HepG2 (cell line): ENCODE measurements at places on chromosomes 3 and 15.

DNA sequence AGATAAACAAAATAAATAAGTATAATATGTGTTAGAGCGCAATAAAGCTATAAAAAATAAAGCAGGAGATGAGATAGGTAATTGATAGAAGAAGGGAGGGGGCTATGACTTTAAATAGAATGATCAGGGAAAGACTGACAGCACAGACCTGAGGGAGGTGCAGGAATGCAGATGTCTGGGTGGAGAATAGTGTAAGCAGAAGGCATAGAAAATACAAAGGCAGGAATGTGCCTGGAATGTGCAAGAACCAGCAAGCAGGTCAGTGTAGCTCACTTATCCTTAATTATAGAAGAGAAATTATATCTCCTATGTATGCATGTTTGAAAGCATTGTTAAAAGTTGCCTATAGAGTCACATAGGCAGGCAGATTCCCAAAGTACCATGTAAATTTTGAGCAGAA lies 239.4 kb upstream of the SOX14 start:
- no peak for DNase-seq
- H3K4me1 ChIP-seq = no peaks in the 10 kb centered on the region
- no peak overlapping the region for H3K4me3 ChIP-seq
- no peaks in the 10 kb centered on the region for H3K27me3 ChIP-seq
- H3K27ac ChIP-seq = no peak overlapping the region

DNA sequence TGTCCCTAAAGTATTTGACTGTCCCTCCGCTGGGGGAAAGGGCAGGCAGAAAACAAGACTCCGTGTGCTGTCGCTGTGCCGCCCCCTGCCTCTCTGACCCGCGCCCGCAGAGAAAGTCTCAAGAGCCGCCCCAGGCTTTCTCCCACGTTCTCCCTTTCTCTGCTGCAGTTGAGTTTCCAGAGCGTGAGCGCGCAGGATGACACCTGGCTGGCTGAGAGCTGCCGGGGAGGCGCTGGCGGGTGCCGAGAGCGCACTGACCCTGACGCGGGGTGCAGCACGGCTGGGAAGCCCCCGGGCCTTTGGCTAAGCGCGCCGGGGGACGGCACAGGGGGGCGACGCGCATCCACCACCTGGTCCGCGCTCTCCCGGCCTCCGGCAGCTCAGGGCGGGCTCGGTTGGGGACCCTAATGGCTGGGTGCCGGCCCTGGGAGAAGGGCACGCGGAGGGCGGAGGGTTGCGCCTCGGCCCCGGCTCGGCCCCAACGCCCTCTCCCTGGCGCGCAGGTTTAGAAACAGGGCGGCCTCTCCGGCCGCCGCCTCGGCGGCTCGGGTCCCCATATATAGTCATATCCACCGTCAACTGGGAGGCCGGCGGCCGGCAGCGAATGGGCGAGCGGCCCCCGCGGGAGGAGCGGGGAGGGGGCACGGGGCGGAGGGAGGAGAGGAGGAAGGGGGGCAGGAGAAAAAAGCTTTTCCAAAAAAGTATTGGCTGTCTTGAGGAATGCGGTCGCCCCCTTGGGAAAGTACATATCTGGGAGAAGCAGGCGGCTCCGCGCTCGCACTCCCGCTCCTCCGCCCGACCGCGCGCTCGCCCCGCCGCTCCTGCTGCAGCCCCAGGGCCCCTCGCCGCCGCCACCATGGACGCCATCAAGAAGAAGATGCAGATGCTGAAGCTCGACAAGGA lies at the start of gene TPM1:
TPM1 (plus strand) TSS at position 774 of the 903 bp plus-strand sequence; CDS start at position 857, 83 bp downstream.
- no peaks in the 10 kb centered on the region for H3K27me3 ChIP-seq
- no peaks in the 10 kb centered on the region for H3K36me3 ChIP-seq
- peak within 1 kb of the TSS; percentile 49 for H3K27ac ChIP-seq
- peak within 1 kb of the TSS; percentile 92 for H3K4me3 ChIP-seq

DNA sequence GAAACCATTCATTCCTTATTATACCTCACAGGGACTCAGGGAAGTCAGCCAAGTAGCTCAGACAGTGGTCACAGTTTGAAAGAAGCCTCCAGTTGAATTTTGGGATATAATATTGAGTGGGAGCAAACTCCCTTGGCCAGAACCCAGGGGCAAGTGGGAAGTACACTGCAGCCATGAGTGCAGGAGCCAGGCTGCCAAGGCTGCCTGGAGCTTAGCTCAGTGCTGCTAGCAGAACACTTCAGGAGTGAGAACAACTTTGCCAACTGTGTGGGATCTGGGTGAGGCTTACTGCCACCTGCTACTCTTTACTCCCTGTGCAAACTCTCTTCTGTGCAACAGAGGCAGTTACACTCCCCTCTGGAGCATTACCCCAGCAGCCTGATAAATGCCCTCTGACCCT lies 4.6 kb downstream of the OR5K3 start:
- no peaks in the 10 kb centered on the region for H3K27me3 ChIP-seq
- H3K4me1 ChIP-seq = no peaks in the 10 kb centered on the region
- no peak overlapping the region for H3K27ac ChIP-seq

- DNase-seq = no peak
- no peak overlapping the region for H3K27ac ChIP-seq
- H3K4me3 ChIP-seq = no peak overlapping the region
These were observed 49.7 kb upstream of the ATOSA start for GRCh38 chr15:52728899-52729298.

GRCh38 chr3:193134856-193135255 lies 106.2 kb upstream of the PLAAT1 start:
- no peaks in the 10 kb centered on the region for H3K36me3 ChIP-seq
- H3K4me1 ChIP-seq = no peaks in the 10 kb centered on the region
- H3K27ac ChIP-seq = no peak overlapping the region
- H3K27me3 ChIP-seq = no peaks in the 10 kb centered on the region
- DNase-seq = no peak
- H3K4me3 ChIP-seq = no peak overlapping the region

GRCh38 chr3:28118087-28118486 lies 123.3 kb upstream of the CMC1 start:
- H3K36me3 ChIP-seq = no peaks in the 10 kb centered on the region
- no peak overlapping the region for H3K27ac ChIP-seq
- H3K4me1 ChIP-seq = peaks cover 31% of the 10 kb centered on the region
- no peak overlapping the region for H3K4me3 ChIP-seq
- DNase-seq = no peak

DNA sequence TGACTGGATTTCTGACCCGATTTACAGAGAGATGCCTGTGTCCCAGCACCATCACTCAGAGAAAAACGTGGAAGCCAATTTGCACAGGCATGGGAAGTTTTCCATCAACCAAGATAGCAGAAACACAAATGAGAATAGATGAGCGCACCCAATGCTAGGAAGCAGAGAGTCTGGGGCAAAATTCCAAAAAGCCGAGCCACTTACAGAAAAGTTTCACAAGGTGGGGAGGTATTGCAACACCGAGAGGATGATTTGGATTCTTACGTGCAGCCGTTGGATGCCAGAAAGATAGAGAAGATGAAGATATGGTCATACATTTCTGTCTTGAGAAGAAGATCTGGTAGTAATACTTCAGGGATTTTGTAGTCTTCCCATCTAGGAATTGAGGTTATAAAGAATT lies 57.4 kb downstream of the UNC13C start:
- 0 out of 3 replicates have a peak, but pooled peaks cover 11% of the 10 kb centered on the region for H3K27me3 ChIP-seq
- no peaks in the 10 kb centered on the region for H3K4me1 ChIP-seq
- H3K36me3 ChIP-seq = no peaks in the 10 kb centered on the region
- DNase-seq = no peak

DNA sequence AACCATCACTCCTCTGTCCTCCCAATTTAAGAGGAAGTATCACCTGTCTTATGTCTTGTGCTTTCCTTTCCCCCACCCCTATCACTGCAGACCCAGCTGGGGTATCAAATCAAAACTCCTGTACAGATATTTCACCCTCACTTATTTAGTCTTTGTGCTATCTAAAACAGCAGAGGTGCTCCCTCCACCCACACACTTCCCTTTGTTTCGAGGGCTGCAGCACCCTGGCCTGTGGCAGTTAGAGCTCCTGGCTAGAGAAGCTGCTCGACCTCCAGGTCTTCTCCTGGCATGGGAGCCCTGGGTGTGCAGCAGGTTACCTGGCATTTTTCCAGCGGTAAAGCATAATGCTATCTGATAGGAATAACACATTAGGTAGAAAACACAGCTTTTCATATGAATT lies 181.4 kb upstream of the BCL6 start:
- no peak for DNase-seq
- peaks cover 50% of the 10 kb centered on the region for H3K4me1 ChIP-seq
- H3K36me3 ChIP-seq = no peaks in the 10 kb centered on the region
- no peak overlapping the region for H3K4me3 ChIP-seq
- H3K27ac ChIP-seq = no peak overlapping the region

- H3K27ac ChIP-seq = peak overlapping the region; percentile 46
- peak; percentile 70 for DNase-seq
- no peaks in the 10 kb centered on the region; the same call in 2 of the 3 replicates for H3K27me3 ChIP-seq
- H3K36me3 ChIP-seq = peaks cover 31% of the 10 kb centered on the region
These were observed 2.6 kb downstream of the BHLHE40 start for GRCh38 chr3:4981665-4982494.

DNA sequence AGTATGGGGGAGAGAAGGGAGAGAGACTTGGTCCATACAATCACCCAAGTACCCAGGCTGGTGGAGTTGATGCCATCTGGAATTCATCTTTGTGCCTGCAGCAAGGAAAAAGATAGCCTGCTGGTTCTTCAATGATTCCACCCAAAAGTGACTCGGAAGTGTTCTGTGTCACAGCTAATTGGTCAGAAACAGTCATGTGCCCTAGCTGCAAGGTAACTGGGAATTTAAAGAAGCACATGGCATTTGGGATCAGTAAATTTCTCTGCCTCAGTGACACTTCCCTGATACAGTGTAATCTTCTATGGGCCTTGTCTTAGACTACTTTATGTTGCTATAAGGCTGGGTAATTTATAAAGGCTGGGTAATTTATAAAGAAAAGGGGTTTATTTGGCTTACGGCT lies 17.5 kb downstream of the TLNRD1 start:
- no peak overlapping the region for H3K27ac ChIP-seq
- DNase-seq = no peak
- no peaks in the 10 kb centered on the region for H3K36me3 ChIP-seq
- H3K4me3 ChIP-seq = no peak overlapping the region
- H3K4me1 ChIP-seq = 0 out of 2 replicates have a peak, but pooled peaks cover under 1% of the 10 kb centered on the region

GRCh38 chr15:40420071-40420713 lies 14.6 kb downstream of the IVD start:
- peaks cover 10% of the 10 kb centered on the region for H3K4me1 ChIP-seq
- no peak for DNase-seq
- no peak overlapping the region for H3K27ac ChIP-seq
- peaks cover 23% of the 10 kb centered on the region; the same call in 2 of the 3 replicates for H3K36me3 ChIP-seq

- DNase-seq = no peak
- no peaks in the 10 kb centered on the region for H3K36me3 ChIP-seq
- no peak overlapping the region for H3K4me3 ChIP-seq
- no peaks in the 10 kb centered on the region for H3K27me3 ChIP-seq
These were observed 141.9 kb downstream of the LRTM1 start for GRCh38 chr3:54785976-54786375.

DNA sequence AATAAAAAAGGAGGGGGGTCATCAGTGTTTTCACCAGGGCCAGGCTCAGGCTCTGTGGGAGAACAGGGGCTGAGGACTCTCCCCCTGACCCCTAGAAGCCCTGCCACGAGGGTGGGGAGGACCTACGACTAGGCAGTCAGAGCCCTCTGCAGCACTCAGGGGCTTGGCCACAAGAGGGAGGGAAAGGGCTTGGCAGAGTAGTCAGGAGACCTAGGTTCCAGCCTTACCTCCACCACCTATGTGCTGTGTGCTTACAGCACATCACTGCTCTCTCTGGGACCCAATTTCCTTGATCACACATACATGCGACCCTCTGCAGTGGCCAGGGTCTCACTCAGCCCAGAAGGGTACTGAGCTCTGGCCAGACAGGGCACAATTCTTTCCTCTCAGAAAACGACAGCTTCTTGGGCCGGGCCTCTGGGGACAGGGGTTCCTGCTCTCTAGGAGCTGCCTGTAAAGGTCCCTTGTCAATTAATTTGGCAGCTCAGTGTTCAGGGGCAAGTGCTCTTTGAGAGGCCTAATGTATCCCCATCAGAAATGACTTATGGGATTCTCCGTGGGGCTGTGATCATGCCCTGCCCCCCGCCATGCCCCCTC lies 16.4 kb upstream of the SKIC8 start:
- H3K27ac ChIP-seq = no peak overlapping the region
- H3K4me1 ChIP-seq = no peaks in the 10 kb centered on the region
- peak; percentile 47 for DNase-seq
- peaks cover 46% of the 10 kb centered on the region for H3K27me3 ChIP-seq
- H3K36me3 ChIP-seq = no peaks in the 10 kb centered on the region
- H3K4me3 ChIP-seq = no peak overlapping the region

DNA sequence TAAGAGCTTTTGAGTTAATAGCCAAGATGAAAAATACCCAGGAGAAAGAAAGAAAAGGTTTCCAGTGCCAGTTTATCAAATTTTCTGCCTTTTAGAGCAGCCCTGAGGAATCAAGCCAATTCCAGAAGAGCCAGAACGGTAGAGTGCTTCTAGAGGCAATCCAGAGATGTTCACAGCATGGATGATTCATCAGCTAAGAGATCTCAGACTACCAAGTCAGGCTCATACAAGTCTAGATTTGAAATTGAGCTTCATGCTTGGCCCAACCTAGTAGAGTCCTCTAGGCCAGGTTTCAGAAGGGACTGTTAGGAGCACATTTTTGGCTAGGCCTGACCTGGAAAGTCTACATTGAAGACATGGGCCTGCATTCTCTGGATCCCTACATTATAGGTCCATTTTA lies 15.5 kb downstream of the WDR48 start:
- no peak overlapping the region for H3K27ac ChIP-seq
- peaks cover 4% of the 10 kb centered on the region for H3K4me1 ChIP-seq
- no peak for DNase-seq
- H3K27me3 ChIP-seq = no peaks in the 10 kb centered on the region

- no peaks in the 10 kb centered on the region for H3K27me3 ChIP-seq
- no peak within 1 kb of the TSS for H3K4me3 ChIP-seq
- no peak for DNase-seq
These were observed at the start of gene C15orf62 for GRCh38 chr15:40769274-40770146. C15orf62 (plus strand) TSS chr15:40769980; CDS start chr15:40770496, 516 bp downstream.

DNA sequence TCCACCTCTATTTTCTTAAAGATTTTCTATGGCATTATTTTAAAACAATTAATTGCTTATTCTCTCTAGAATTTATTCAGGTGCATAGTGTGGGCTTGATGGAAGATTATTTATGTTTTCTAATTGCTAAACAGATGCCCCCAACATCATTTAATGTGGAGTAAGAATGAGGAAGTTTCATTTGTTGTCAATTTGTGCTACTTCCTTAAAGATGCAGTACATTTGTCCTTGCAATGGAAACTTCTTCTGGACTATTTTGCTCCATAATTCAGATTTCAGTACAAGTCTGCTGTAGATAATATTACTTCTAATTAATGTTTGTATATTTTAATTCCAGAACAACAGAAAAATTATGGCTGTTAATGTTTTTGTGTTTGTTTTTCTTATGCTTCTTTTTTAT lies 104.8 kb downstream of the TGFBR2 start:
- no peak overlapping the region for H3K27ac ChIP-seq
- no peaks in the 10 kb centered on the region for H3K36me3 ChIP-seq
- no peak for DNase-seq
- no peaks in the 10 kb centered on the region for H3K27me3 ChIP-seq
- no peak overlapping the region for H3K4me3 ChIP-seq

GRCh38 chr3:185956244-185956643 lies 18.4 kb upstream of the TRA2B start:
- DNase-seq = no peak
- H3K4me3 ChIP-seq = no peak overlapping the region
- no peak overlapping the region for H3K27ac ChIP-seq

- H3K27me3 ChIP-seq = no peaks in the 10 kb centered on the region
- no peak overlapping the region for H3K27ac ChIP-seq
- DNase-seq = no peak
- H3K4me3 ChIP-seq = no peak overlapping the region
- H3K4me1 ChIP-seq = no peaks in the 10 kb centered on the region
These were observed 66.0 kb downstream of the PEX5L start for GRCh38 chr3:179970746-179971145.

- H3K27me3 ChIP-seq = no peaks in the 10 kb centered on the region
- DNase-seq = no peak
- peaks cover 6% of the 10 kb centered on the region; the same call in 1 of the 2 replicates for H3K4me1 ChIP-seq
- no peak overlapping the region for H3K27ac ChIP-seq
- H3K4me3 ChIP-seq = no peak overlapping the region
- H3K36me3 ChIP-seq = no peaks in the 10 kb centered on the region
These were observed 122.9 kb downstream of the TMCC1 start for GRCh38 chr3:129770604-129771003.
